ENCODE measurements at places on chromosomes 11 and 22.

DNA sequence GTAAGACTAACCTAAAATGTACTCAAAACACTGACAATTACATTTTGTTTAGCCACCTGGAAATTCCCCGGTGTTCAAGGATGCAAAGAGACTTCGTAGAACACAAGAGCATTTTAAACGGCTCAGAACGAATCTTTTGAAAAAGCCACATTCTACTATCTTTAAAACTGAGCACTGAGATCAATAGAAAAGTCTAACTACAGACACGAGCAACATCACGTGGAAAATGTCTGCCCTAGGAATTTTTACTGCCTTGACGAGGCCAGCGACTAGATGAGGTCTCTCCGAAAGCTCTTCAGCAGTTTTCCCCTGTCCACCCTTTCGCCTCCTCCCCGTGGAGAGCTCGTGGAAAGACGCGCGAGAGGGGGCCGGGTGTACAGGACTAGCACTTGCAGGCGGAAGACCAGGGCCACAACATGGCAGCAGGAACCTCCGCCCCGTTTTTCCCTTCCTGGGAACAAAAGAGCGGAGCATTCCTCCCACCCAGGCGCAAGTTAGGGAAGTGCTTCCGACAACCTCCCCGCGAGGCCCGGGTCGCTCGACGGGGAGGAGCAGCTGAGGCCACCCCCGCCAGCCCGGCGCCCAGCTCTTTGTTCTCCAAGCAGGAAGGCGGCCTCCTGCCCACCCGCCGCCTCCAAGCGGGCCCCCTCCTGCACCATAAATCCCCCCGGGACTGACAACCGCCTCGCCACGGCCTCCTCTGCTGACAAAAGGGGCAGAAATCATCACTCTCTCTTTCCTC, 1.1 kb downstream of the EIF4G2 start:
- peak; percentile 62 for DNase-seq

- no peak for DNase-seq
Observed at GRCh38 chr22:50506611-50507420, 686 bp downstream of the LMF2 start.

DNA sequence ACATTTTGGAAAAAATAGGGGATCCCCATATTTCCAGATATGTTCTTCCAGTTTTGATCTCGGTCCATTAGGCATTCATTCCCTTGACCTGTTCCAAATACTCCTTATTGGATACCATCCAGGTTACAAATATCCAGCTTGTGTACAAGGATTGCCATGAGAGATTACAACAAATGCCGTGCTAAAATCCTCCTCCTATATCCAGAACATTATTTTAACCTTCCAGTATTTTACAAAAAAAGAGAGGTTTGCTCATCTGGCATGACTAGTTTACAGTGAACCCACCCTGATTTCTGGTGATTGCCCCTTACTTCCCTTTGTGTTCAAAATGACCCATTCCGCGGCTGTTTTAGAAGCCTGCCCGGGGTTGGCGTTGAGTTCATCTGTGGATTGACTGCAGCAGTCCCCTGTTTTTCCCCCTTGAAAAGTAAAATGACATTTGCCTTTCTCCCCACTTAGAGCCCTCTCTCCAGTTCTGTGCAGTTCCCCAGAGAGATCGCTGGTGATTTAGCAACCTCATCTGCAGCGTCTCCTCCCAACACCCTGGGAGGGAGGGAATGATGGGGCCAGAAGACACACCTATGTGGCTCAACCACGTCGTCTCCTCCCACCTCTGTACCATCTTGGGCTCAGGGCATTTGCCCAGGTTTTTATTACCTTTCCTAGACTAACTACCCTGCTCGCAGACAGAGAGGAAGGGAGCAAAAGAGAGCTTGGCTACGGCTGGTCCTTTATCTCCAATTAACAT, 73.6 kb downstream of the DSCAML1 start:
- DNase-seq, result no peak

- no peak for DNase-seq
Observed at GRCh38 chr11:44893308-44893822, 57.3 kb downstream of the TP53I11 start.

GRCh38 chr11:119320776-119321524, 4.0 kb upstream of the MCAM start:
- DNase-seq, result no peak

DNA sequence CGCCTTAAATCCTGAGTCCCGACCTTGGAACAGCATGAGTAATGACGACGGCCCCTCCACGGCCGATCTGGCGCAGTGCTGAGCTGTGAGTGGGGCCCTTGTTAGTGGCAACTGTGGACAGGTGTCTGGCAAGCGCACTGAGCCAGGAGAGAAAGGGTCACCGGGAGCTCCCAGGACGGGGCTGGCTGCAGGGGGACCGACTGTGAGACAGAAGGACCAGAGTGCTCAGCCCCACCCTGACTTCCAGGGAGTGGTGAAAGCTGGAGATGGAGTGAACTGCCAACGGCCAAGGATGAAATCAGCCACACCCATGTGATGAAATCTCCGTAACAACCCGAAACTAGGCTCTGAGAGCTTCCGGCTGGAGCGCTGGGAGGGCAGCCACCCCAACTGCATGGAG, 228.6 kb downstream of the BRD1 start:
- DNase-seq, result no peak

- DNase-seq, result no peak
Observed at GRCh38 chr11:8267280-8267679, 3.6 kb upstream of the LMO1 start.

Measured in amygdala (tissue), 56 donors.